ENCODE measurements at places on chromosomes 11 and 22.

- DNase-seq, result no peak
- H3K4me1 ChIP-seq, result no peaks in the 10 kb centered on the region
- H3K36me3 ChIP-seq, result no peaks in the 10 kb centered on the region
- no peak overlapping the region for H3K4me3 ChIP-seq
- no peaks in the 10 kb centered on the region for H3K27me3 ChIP-seq
Observed at GRCh38 chr11:130247319-130247718, 67.4 kb downstream of the ZBTB44 start.

DNA sequence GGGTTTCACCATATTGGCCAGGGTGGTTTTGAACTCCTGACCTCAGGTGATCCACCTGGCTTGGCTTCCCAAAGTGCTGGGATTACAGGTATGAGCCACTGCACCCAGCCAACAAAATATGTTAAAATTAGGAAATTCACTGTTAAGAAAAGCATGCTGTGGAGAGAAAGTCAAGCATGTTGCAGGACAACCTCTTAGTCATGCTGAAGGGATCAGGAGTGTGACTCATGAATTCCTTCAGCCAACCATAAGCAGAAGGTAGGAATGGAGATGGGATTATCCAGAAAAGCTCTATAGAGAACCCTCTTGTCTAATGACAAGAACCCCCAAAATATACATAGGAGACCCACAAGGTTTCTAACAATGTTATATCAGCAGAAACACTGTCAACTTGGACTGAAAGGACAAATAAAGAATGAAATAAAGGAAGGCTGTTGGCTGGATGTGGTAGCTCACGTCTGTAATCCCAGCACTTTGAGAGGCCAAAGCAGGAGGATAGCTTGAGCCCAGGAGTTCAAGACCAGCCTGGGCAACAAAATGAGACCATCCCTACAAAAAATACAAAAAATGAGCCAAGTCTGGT is 16.0 kb downstream of the MRTFA start:
- H3K27me3 ChIP-seq, result no peaks in the 10 kb centered on the region
- no peak for DNase-seq
- no peak overlapping the region for H3K27ac ChIP-seq
- H3K4me1 ChIP-seq, result no peaks in the 10 kb centered on the region
- no peak overlapping the region for H3K4me3 ChIP-seq

DNA sequence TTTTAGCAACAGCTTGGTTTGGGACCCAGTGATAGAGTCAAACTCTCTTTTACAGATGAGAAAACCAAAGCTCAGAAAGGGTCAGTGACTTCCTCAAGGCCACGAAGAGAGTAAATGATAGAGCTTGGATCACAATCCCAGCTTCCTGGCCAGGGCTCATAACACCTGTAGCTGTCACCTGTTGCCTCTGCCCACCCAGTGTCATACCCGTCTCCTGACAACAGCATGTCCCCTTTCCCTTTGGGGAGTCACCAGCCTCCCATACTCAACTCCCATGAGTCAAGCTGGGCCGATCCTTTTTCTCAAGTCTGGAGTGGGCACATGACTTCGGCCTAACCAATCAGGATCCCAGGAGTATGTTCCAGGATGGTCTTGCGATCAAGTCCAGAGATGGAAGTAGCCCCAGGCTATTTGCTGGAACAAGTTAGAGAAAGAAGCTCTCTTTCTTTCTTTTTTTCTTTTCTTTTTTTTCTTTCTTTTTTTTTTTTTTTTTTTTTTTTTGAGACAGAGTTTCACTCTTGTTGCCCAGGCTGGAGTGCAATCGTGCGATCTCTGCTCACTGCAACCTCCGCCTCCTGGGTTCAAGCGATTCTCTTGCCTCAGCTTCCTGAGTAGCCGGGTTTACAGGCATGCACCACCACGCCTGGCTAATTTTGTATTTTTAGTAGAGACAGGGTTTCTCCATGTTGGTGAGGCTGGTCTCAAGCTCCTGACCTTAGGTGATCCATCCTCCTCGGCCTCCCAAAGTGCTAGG is 27.8 kb upstream of the MYH9 start:
- DNase-seq, result no peak
- H3K4me3 ChIP-seq, result no peak overlapping the region
- H3K27me3 ChIP-seq, result no peaks in the 10 kb centered on the region
- H3K27ac ChIP-seq, result no peak overlapping the region
- H3K4me1 ChIP-seq, result peaks cover 21% of the 10 kb centered on the region

DNA sequence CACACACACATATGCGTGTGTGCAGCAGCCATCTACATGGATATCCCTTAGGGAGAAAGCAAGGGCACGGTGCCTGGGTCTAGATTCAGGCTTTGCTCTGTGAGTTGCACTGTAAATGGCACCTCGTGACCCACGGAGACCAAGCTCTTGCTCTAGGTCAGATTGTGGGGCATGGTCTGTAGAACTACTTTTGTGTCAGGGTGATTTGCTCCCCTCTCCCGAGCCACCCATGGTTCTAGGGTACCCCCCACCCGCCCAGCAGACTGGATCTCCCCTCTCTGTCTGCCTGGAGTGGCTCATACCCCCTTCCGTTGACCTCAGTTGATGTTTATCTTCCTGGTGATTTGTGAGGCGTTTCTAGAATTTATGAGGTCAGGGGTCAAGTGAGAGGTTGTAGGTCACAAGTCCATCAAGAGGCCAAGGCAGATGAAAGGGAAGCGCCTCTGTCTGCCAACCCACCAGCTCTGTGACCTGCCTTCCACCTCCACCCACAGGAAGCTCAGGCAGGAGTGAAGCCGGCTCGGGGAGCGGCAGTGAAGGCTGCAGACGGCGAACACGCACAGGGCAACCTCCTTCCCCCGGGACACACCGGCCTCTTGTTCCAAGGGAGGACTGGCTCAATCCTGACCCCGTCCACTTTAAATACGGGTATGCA is 76.2 kb upstream of the TTLL12 start:
- no peak overlapping the region for H3K4me3 ChIP-seq
- H3K27me3 ChIP-seq, result no peaks in the 10 kb centered on the region
- peaks cover 17% of the 10 kb centered on the region for H3K4me1 ChIP-seq

GRCh38 chr11:3043315-3043871 is 13.8 kb downstream of the CARS1 start:
- H3K27ac ChIP-seq, result no peak overlapping the region
- H3K36me3 ChIP-seq, result no peaks in the 10 kb centered on the region
- no peak overlapping the region for H3K4me3 ChIP-seq
- no peaks in the 10 kb centered on the region for H3K4me1 ChIP-seq
- DNase-seq, result no peak
- H3K27me3 ChIP-seq, result no peaks in the 10 kb centered on the region

DNA sequence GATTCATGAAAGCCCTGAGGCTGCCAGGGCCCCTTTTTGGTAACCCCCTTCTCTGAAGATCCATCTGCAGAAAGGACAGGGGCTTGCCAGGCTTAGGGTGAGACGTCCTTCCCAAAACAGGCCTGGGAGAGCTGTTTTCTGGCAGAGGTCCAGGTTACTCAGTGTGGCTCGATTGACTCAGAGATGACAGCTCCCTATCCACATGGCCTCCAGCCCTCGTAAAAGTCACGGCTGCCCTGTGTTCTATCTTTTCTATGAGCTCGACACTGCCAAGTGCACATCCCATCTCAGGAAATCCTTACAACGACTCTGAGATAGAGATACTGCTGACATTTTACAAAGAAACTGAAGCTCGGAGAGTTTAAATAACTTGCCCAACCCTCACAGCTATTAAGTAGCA is 20.4 kb downstream of the ADAMTS8 start:
- no peaks in the 10 kb centered on the region for H3K36me3 ChIP-seq
- H3K27me3 ChIP-seq, result peaks cover 6% of the 10 kb centered on the region

DNA sequence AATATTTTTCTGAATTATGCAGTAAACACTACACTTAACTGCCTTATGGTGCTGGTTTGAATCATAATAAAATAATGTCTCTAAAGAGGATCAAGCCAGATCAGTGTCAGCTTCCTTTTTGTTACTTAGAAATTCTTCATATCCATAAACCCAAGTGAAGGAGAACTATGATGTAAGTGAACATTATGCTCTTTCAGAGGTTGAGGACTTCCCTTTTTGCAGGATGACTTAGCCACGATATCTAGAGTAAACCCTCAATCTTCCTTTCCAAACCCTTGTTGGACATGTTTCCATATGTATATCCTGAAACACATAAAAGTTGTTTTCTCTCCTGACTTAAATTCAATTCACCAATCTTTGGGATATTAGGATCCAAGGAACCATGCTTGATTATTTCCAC is 19.1 kb downstream of the OR8D1 start:
- no peak overlapping the region for H3K4me3 ChIP-seq
- no peaks in the 10 kb centered on the region for H3K27me3 ChIP-seq
- no peaks in the 10 kb centered on the region for H3K36me3 ChIP-seq
- no peaks in the 10 kb centered on the region for H3K4me1 ChIP-seq

- no peaks in the 10 kb centered on the region for H3K36me3 ChIP-seq
- no peak overlapping the region for H3K4me3 ChIP-seq
- H3K27ac ChIP-seq, result no peak overlapping the region
- no peaks in the 10 kb centered on the region for H3K4me1 ChIP-seq
- no peaks in the 10 kb centered on the region for H3K27me3 ChIP-seq
- DNase-seq, result no peak
Observed at GRCh38 chr22:43481568-43482317, 69.9 kb downstream of the MPPED1 start.

GRCh38 chr11:114228435-114229411 is 67.5 kb upstream of the NNMT start:
- no peaks in the 10 kb centered on the region for H3K36me3 ChIP-seq
- H3K4me3 ChIP-seq, result no peak overlapping the region
- no peak for DNase-seq
- peaks cover 7% of the 10 kb centered on the region for H3K4me1 ChIP-seq
- H3K27me3 ChIP-seq, result no peaks in the 10 kb centered on the region

All from hepatocyte (in vitro differentiated cells).